ENCODE measurements at places on chromosomes 6 and 20. TPM values are rescaled to one million over a fixed set of nuclear protein-coding genes. Genes with fewer than 3 reads are reported as not detected.

Gene PSMG4
- 22.0 TPM for polyA plus RNA-seq

DNA sequence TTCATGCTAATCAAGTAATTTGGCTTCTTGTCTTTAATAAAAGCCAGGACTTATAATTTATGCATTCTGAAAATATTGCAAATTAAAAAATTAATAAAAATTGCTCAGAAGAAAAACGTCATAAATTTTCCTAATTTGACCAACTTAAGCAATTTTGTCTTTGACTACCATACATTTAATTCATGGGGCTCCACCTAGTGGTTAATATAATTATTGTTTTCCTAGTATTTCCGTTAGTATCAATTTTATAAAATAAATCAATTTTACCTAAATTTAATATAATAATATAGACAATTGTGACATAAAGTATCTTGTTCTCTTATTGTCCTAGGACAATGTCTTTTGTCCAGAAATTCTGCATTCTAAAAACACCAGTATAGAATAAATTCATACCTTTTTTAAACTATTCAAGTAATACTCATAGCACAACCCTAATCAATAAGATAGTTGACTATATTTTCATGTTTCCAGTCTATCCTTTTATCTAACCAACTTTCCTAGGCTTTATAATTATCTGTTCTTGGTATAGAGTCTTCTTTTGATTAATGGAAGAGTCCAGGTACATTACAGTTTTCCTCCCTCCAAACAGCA is 319.9 kb downstream of the TRDN start:
- no peak for DNase-seq

Gene LHFPL5
- polyA plus RNA-seq = not detected

Gene GRM1
- 0.05 TPM for polyA plus RNA-seq

GRCh38 chr6:88378639-88379038 is 212.5 kb upstream of the CNR1 start:
- no peak for DNase-seq

Gene ADRM1
- 68.3 TPM for polyA plus RNA-seq

Gene CPXM1
- 74.1 TPM for polyA plus RNA-seq

DNA sequence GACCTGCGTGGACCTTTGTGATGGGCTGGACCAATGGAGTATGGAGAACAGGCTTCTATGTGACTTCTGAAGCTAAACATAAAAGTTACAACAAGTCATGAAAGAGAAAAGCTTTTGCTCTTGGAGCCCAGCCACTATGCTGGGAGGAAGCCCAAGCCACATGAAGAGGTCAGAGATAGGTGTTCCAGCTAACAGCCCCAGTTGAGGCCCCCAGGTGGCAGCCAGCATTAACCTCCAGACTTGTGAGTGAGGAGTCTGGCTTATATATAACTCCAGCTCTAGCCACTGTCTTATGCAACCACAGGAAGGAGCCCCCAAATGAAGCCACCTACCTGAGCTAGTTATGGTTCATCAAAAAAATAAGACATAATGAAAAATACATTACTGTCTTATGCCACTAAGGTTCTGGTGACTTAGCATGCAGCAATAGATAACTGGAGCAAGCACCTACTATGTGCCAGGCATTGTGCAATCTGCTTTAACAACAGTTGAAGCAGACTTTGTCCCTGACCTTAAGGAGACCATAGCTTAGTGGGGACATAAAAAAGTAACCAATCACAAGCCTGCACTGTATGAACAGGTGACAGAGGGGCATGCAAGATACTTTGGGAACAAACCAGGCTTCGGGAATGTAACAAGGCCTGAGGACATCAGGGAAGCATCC is 599.6 kb downstream of the PTPRT start:
- no peak for DNase-seq

DNA sequence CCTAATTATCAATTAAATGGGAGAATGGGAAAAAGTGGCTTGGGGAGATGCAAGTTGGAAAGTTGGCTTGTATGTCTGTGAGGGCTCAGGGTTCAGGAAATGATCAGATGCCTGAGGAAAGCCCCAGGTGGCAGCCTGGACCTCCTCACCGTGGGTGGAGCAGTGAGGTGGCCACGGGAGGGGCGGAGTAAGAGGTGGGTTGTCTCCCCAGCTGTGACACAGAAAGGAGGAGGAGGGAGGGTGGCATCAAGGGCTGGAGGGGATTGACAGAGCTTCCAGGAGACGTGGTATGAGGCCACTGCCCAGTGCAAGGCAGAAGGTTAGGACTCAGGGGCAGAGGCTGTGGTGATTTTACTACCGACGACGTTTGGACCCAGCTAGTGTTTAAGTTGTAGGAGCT is 672.2 kb downstream of the PRKN start:
- DNase-seq = no peak

Gene CCDC167
- 29.2 TPM for polyA plus RNA-seq

DNA sequence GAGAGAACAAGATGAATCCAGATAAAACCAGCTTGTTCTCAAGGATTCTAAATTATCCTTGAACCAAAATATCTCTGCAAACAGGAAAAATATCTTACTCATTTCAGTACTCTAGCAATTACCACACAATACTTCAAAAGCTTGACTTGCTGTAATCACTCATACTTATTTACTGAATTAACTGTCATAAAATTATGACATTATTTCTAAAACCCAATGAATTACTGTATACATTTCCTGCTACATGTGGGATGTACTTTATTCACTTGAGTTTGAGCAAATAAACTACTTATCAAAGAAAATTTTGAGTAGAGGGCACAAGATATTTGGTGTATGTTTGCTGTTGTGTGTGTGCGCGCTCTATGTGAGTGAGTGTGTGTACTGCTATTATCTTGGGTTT is 9.7 kb downstream of the EIF2S2 start:
- no peak for DNase-seq

- no peak for DNase-seq
Observed at GRCh38 chr20:37364013-37364926, 18.3 kb downstream of the SRC start.

DNA sequence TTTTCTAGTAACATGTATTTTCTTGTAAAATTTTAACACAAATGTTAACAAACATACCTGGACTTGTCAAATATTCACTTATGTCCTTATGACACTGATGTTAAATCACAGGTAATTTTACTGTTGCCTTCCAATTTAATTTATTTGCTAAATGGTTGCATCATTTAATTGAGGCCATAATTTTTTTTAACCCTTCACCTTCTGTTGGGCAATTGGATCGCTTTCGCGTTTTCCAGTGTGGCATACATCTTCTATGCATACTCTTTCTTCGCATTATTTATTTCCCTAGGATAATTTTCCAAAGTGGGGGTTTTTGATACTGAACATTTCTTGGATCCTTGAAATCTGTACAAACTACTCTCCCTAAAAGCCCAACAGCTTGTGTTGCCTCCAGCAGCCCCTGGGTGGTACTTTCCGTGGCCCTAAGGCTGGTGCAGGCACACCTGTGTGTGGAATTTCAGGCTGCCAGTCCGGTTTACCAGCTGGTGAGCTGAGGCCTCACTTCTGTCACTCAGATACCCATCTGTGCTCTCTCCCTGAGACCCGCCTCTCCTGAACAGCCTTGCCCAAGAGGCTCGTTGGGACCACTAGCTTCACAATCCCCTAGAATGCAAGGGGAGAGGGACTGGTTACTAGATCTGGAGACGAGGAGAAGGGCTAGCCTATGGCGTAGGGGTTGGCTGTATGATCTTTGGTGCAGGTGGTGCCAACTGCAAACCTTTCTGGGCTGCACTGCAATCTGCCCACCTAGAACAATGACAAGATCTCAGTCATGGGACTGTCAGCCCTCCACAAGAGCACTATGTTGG is 11.2 kb upstream of the C20orf144 start:
- no peak for DNase-seq

GRCh38 chr6:71289039-71289801 is 609 bp downstream of the OGFRL1 start:
- peak; percentile 27 for DNase-seq

DNA sequence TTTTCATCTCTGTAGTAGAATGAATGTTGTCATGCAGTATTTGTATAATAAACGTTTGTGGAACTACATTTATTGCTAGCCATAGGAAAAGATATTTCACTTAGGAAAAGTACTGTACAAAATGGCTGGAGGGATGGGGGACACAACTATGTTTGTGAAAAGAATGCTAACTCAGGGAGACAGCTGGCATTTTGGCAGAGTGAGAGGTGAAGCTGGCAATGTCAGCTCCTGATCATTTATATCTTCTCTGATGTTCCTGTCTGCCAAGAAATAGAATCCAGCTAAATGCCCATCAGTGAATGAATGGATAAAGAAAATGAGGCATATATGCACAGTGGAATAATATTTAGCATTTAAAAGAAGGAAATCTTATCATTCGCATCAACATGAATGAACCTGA is 313.0 kb upstream of the IRAK1BP1 start:
- DNase-seq = no peak

DNA sequence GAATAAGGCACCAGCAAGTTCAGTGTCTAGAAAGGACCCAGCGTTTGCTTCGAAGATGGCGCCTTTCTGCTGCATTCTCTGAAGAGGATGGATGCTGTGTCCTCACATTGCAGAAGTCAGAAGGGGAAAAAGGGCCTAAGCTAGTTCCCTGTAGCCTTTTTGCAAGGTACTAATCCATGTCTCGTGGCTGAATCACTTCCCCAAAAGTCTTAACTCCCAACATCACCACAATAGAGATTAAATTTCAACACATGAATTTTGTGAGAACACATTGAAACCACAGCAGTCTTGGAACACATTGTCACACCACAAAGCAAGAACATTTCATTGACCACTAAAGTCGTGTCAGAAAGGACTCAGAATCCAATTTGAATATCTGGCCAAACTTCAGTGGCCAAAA is 42.1 kb downstream of the KLHL31 start:
- no peak for DNase-seq

DNA sequence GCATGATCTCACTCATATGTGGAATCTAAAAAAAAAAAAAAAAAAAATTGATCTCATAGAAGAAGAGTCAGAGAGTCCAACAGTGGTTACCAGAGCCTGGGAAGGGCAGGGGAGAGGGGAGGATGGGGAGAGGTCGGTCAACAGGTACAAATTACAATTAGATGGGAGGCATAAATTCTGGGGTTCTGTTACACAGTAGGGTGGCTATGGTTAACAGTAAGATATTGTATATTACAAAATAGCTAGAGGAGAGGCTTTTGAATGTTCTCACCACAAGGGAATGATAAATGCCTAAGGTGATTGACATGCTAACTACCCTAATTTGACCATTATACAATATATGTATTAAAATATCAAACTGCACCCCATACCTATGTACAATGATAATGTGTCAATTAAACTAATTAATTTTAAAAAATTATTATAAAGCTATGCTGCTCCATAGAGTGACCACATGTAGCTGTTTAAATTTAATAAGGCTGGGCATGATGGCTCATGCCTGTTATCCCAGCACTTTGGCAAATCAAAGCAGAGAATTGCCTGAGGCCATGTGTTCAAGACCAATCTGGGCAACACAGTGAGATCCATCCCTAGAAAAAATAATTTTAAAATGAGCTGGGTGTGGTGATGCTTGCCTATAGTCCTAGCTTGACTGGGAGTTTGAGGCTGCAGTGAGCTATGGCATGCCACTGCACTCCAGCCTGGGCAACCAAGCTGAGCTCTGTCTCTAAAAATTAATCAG is 70.9 kb downstream of the SNX5 start:
- no peak for DNase-seq

DNA sequence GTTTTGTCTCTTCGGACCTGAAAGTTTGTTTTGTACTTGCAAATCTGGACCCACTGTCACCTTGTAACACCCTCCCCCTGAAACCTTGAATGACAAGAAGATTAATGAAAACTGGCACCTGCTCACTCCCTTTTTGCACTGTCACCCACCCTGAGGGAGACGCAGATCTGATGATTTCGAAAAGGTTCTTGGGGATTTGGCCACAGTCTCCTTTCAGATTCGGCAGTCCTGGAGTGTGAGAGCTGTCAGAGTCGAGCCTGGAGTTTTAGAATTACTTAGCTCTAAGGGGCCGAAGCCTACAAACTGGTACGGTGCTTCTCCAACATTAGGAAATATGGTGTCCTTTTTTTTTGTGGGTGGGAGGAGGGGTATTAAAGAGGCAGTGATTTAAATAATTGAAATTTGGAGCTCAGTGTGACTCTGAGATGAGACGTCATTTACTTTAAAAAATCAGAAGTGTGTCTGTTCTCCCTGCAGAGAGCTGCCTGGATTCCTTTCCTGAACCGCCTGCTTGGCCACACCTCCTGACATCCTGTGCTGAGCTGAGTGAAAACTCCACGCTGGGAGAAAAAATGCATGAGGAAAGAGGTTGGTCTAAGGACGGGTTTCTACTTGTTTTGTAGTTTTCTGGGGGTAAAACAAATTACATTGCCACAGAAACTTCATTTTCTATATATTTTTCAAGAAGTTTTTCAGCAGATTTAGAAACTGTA is 447.0 kb upstream of the CDH4 start:
- no peak for DNase-seq

- DNase-seq = no peak
Observed at GRCh38 chr6:137705160-137706082, 161.6 kb upstream of the TNFAIP3 start.

Gene TREM2
- polyA plus RNA-seq = 0.56 TPM

Gene TRAPPC3L
- polyA plus RNA-seq = 0.48 TPM

- DNase-seq = no peak
Observed at GRCh38 chr20:61350500-61351250, 98.6 kb downstream of the CDH4 start.

DNA sequence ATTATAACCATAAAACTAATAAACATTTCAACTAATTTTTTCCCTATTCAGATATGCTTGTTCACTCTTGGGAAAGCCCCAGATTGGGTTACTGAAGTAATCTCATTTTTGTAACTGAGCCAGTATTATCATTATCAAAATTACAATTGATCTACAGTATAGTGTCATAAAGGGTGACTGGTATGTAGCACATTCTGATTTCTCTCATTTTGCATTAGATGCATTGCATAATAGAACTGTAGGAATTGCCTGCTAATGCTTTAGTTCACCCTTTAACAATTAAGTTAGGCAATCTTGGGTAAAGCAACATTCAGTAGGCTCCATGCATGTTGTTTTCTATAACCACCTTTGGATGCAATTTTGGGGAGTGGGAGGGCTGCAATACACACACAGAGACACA is 150.8 kb upstream of the FLRT3 start:
- no peak for DNase-seq

- DNase-seq = no peak
Observed at GRCh38 chr6:45576648-45577624, 199.2 kb upstream of the SUPT3H start.

- no peak for DNase-seq
Observed at GRCh38 chr6:38580030-38580429, 59.7 kb downstream of the BTBD9 start.

Gene EBF4
- 42.2 TPM for polyA plus RNA-seq

- no peak for DNase-seq
Observed at GRCh38 chr6:107603006-107603370, 113.1 kb downstream of the SOBP start.

Gene OR2J3
- not detected for polyA plus RNA-seq

Gene AIF1
- polyA plus RNA-seq = 21.4 TPM

Gene SLC17A2
- 0.12 TPM for polyA plus RNA-seq

Gene TFAP2B
- not detected for polyA plus RNA-seq

Gene MMP24
- 1.8 TPM for polyA plus RNA-seq

DNA sequence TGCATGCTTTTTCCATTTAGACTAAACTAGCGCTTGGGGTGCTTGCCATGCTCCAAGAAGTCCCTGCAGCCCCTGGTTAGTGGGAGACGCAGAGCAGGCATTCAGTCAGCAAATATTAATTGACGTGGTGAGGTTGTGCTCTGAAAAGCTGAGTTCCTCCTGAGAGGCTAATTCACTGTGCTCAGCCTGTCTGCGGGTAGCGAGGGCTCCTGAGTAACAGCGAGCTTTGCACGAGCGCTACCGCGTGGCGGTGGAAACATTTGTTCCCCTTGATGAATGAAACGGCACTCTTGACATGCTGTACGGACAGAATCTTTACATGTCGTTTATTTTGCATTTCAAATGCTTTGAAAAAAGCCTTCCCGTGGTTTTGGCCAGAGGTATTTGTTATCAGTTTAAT is 170.6 kb upstream of the AGPAT4 start:
- DNase-seq = peak; percentile 27
